ENCODE measurements at places on chromosomes 16 and 17.
A peak's percentile ranks its signal among the peaks of the same experiment; 100 is the strongest.

DNA sequence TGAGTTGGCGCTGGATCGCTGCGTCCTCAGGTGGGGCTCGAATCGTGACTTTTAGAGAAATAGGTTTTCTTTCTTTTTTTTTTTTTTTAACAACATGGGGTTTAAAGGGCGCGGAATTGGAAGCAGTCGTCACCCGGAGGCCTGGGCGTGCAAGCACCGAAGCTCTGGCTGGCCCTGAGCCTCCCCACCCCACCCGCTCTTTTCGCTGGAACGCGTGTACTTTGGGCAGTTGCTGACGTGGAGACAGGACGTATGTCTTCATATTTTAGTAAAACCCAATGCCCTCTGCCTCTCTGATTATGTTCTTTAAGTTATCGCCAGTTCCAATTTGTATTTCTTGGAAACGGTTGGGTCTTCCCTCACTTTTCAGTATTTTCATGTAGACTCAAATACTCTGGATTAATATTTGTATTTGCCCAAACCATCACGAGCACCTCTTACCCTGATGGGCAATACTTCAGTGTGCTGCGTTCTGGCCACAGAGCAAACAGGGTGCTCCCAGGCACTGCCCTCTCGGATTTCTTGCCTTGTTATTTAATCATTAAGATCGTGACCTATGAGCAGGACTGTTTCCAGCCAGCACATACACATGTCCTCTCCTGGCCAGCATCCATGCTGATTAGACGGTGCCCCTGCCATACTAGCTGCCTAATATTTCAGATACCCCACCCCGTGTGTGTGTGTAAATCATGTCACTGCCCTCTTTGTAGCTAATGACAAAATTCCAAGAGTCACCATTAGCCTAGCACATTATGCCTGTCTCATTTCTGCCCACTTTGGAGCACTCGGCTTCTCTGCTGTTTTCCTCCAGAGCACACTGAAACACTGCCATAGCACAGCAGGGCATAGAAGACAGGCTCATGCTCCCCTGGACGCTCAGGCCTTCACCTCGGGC lies 805 bp upstream of the C16orf95 start:
- peak; percentile 32 for DNase-seq

- no peak for DNase-seq
These were observed 52.6 kb downstream of the C16orf95 start for GRCh38 chr16:87264634-87265033.

DNA sequence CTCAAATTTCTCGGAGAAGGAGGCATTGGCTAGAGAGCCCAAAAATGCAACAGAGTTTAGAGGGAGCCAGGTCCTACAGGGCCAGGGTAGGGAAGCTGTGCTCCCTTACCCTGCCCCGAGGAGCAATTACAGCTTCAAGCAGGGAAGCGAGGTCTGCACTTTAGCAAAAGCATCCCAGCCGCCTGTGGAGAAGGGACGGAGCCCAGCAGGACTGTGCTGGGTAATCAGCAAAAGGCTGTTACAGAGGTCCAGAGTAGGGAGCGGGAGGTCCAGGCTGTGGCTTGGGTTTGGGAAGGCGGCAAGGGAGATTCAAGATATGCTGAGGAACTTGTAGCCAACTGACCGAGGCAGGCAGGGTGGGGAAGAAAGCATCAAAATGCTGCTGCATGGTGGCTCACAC lies 162.6 kb downstream of the TMEM132E start:
- DNase-seq: no peak

DNA sequence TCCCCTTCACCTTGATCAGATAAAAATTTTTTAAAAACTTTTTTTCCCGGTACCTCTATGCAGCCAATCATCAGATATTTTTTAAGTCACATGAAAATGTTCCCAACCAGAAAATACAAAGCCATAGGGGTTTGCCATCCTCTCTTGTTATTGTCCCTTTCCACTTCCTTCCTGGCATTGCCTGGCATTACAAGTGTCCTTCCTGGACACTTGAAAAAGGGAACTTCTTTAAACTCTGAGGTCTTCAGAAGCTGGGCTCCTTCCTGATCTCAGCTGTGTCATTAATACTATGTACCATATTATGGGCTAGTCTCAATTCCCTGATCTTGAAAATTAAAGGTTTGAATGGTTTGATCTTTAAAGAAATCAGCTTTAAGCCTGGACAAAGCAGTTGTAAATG lies 64.9 kb downstream of the TEX14 start:
- no peak for DNase-seq

DNA sequence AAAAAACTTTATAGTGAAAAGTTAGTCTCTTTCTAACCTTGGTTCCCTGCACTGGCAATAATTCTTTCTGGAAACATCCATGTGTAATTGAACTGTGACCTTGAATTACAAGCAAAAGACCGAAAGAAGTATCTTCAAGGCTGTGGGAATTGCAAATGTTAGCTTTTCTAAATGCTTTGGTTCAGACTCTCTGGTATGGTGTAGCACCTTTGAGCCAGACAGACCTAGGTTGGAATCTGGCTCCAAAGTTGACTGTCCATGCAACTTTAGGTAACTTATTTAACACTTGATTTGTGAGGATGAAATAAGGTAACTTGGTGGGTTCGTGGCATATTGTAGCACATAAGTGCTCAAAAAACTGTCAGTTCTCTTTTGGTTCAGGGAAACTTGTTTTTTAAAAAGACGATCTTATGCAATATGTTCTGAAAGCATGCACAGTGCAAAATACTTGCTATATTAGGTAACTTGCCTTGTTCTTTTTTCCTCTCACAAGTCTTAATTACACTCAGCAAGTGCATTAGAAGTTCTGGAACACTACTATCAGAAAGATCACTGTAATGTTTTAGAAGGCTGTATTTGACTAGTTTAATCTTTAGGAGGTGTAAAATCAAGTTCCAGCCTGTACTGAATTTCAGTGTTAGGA lies 46.3 kb downstream of the TANGO6 start:
- no peak for DNase-seq

- no peak for DNase-seq
These were observed 88.6 kb downstream of the RPTOR start for GRCh38 chr17:80633207-80633606.

DNA sequence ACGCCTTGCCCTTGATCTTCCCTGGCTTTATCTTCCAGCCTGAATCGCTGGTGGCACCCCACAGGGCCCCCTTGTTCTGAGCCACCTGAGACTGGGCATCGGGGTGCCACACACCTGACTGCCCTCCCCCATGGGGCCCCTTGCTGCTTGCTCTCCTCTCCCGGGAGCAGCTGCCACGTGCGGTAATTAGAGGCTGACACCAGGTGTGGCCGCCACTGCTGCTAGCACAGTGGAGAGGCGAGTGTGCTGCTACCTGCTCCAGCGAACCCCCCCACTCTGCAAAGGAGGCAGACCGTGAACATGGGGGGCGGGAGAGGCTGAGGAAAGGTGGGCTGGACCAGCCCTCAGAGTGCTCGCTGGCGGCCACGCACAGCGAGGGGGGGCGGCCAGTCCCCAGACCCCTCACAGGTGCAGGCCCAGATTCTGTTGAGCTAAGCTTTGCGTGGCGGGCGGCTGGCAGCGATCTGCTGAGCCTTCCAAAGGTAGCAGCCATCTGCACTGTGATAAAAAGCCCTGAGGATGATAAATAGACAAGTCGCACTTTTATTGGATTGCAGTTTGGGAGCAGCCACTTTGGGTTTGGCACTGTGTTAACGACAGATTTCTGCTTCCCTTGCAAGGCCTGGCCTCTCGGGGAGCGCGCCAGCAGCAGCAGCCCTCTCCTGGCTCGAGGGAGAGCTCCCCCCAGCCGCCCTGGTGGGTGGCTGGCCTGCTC lies 167.9 kb upstream of the GSE1 start:
- DNase-seq: no peak

DNA sequence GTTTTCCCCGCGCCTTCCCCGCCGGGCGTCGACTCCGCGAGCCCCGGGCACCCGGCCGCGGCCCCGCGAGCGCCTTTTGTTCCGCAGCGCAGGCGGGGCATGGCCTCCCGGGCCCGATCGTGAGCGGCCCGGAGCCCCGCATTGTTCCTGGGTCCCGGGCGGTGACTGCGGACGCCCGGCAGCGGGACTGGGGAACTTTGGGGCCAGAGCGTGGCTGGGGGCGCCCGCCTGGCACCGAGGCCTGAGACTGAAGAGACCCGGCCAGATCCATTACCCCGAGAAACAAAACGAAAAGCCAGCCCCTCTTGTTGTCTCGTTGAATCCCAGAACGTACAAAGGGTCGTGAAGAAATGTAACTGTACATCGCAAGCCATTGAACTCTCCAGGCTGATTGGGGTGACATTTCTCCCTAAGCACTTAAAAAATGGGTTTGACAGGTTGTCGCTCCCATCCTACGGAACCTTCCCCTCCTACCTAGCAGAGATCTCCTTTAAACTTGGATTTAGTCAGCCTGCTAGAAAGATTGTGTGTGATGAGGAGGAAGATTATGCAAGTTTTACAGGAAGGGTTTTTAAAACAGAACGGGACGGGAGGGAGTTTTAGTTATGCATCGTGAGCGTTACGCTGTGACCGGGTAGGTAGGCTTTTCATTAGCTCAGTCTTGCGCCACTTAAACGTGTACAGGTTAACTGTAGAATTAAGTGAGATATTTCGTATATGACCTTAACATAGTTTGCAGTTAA lies 825 bp downstream of the METTL9 start:
- DNase-seq: no peak

GRCh38 chr17:73228748-73229236 lies 32.9 kb downstream of the CPSF4L start:
- DNase-seq: peak; percentile 34

DNA sequence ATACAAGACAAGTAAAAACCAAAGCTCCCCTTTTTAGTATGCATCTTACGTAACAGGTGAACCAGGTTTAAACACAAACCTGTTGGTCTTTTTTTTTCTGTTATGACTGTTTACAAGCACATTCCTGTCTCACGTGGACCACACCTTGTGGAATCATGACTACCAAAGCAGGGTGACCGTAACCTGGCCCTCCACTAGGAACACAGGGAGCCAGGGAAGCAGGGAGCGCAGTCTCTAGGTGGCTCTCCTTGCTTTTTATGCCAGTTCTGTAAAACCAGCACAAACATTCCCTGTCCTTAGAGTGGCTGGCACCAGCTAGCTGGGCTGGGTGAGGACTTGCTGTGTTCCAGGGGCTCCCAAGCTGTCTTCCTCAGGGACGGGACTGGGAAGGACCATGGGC lies 44.1 kb downstream of the DDX19A start:
- no peak for DNase-seq

DNA sequence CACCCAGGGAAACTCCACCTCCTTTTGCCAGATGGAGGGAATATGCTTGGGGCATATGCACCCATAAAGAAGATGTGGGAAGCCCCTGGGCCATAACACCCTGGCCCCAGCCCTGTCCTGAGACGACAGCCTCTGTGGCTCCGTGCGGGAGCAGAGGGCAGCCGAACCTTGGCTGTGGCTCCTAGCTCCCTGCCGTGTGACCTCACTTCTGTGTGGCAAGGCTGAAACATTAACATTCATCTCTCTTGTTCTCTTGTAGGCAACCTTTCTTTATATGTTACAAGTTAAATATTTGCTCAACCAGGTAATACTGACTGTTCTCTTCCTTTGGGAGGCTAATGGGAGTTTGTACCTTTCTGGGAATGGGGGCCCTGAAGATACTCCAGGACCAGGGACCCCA lies 17.5 kb downstream of the SLC47A1 start:
- DNase-seq: no peak

DNA sequence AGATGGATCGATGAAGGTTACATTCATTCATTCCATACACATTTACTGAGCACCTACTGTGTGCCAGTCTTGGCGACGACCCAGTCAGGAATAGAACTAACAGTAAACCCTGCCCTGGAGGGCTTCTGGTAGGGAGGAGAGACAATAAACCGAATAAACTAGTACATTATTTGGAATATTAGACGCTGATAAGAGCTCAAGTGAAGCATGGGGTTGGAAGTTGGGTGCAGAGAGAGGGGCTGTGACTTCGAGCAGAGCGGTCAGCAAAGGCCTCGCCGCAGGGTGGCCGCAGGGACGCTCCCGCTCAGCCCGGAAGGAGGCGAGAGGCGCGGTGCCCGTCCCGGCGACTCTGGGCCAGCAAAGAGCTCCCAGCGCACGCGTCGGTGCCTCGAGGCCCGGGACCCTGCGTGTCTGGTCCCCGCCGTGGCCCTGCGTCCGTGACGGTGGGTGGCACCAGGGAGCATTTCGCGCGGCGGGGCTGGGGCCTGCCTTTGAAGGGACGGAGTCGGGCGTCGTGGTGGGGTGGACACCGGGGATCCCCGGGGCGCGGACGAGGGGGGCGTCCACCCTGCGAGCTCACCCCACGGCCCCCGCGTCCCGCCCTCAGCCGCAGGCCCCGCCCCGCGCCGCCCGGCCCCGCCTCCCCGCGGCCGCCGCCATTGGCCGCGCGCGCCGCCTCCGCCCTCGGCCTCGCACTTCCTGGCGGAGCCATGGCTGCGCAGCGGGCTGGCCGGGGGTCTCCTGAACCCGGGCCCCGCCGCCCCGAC lies at the start of gene KLHL36:
Gene KLHL36, plus strand, starts transcription at position 684 of the 767 bp plus-strand sequence. CDS start 2,357 bp downstream, outside the sequence.
- peak; percentile 75 for DNase-seq

GRCh38 chr16:67668495-67669157 lies 2.0 kb downstream of the C16orf86 start:
- no peak for DNase-seq

GRCh38 chr17:5133311-5133710 lies 17.5 kb downstream of the USP6 start:
- DNase-seq: no peak

- no peak for DNase-seq
These were observed 62.9 kb downstream of the MAP2K6 start for GRCh38 chr17:69477204-69477902.

- no peak for DNase-seq
These were observed 6.8 kb downstream of the ZG16B start for GRCh38 chr16:2836646-2837508.

- peak; percentile 14 for DNase-seq
These were observed 6.4 kb downstream of the TP53I13 start for GRCh38 chr17:29574732-29575510.

- no peak for DNase-seq
These were observed 112.9 kb downstream of the ANKRD11 start for GRCh38 chr16:89377453-89377848.

GRCh38 chr17:52158450-52159042 lies at the start of gene CA10:
TSS of gene CA10 (minus strand) at chr17:52158714.
- DNase-seq: no peak

- DNase-seq: no peak
These were observed 311.1 kb upstream of the TBX2 start for GRCh38 chr17:61088556-61088955.

- DNase-seq: no peak
These were observed 41.4 kb downstream of the GRB2 start for GRCh38 chr17:75364078-75364477.

GRCh38 chr17:45318561-45319230 lies 1.9 kb upstream of the MAP3K14 start:
- DNase-seq: no peak

GRCh38 chr17:46212634-46213435 lies 19.6 kb upstream of the KANSL1 start:
- DNase-seq: peak; percentile 53

DNA sequence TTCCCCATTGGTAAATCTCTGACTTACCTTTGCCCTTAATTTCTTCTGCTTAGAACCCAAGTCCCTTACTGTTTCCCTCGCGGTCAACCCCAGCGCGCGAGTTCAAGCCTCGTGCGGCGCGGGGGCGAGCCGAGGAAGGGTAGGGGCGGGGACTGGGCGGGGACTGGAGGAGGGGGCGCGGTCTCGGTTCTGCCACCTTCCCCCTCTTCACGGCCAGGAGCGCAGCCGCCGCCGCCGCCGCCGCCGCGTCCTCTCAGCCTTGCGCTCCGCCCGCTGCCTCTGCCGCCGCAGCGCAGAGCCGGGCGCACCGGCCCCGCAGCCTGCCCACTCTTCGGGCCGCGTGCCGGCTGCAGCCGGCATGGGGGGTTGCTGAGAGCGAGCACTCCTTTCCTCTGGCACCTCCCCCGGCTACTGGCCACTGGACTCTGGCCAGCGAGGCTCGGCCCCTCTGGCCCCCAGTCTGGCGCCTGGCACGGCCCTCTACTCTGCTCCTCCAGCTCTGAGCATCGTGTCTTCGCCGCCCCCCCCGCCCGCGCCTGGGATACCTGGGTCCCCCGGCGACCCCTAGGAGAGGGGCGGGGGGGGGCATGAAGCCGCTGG lies at the start of gene RAPGEFL1:
Gene RAPGEFL1, plus strand, starts transcription at position 196 of the 600 bp plus-strand sequence. Its CDS starts 392 bp downstream, at position 588.
- peak; percentile 84 for DNase-seq

Data from activated CD8-positive, alpha-beta memory T cell treated with anti-CD3 and anti-CD28 coated beads, Interleukin-2, amount 50 U/mL, for 4 hours (primary cell).